ENCODE measurements at places on chromosomes 2 and 18.

GRCh38 chr2:64145119-64145518, 899 bp upstream of the PELI1 start:
- DNase-seq, result no peak

DNA sequence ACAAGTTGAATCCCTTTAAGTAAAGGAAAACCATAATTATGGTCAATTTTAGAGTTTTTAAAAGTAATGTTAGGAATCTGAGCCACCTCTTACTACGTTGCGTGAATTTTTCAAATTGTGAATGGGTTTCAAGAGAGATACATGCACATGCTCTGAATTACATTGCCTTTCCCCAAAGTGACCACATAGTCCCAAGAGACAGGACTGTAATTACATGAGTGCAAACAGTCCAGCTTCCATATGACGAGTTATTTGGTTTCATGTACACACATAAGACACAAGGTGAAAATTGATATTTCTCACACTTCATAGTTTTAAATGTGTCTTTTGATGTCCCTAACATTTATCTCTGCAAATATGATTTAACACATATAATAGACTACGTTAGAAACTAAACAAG, 850.8 kb downstream of the LRP1B start:
- DNase-seq, result no peak

- DNase-seq, result peak; percentile 62
Measured at GRCh38 chr18:5057386-5058348, 139.4 kb downstream of the AKAIN1 start.

DNA sequence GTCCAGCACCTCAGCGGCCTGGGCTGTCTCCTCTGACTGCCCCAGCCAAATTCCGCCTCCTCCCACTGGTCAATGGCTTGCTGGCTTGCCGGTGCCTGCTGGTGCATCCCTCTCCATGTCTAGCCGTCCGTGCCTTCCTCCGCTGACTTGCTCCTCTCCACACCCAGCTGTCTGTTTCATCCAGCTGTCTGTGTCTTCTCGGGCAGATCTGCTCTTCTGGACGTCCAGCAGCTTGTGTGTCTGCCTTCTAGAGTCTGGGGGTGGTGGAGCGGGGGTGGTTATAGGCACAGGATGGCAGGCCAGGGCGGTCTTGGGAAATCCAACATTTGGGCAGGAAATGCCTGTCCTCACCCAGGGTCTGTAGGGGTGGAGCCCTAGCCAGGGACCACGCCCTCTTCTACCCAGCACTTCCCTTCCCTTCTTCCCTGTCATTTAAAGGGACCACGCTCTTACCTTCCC, 369.2 kb downstream of the GALNT13 start:
- DNase-seq, result peak; percentile 10

- DNase-seq, result no peak
Measured at GRCh38 chr2:141062443-141062842, 1068.4 kb downstream of the LRP1B start.

- no peak for DNase-seq
Measured at GRCh38 chr2:11855064-11855760, 108.8 kb downstream of the LPIN1 start.
